ENCODE measurements at places on chromosomes 4 and X.

GRCh38 chr4:80144676-80145470, 52.4 kb upstream of the PRDM8 start:
- no peak for DNase-seq

GRCh38 chr4:88033309-88033708, 25.9 kb downstream of the PKD2 start:
- DNase-seq: no peak

DNA sequence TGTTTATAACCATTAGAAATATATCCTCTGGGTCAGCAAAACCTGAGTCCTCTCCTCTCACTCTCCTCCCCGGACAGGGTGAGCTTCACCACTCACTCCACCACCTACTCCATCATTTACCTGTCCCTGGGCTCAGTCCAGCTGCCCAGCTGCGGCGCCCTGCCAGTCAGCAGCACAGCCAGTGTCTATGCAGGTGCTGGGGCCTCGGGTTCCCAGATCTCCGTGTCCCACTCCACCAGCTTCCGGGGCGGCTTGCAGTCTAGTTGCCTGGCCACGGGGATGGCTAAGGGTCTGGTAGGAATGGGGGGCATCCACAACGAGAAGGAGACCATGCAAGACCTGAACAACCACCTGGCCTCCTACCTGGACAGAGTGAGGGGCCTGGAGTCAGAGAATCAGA, 662.2 kb upstream of the ACTRT1 start:
- DNase-seq: no peak

DNA sequence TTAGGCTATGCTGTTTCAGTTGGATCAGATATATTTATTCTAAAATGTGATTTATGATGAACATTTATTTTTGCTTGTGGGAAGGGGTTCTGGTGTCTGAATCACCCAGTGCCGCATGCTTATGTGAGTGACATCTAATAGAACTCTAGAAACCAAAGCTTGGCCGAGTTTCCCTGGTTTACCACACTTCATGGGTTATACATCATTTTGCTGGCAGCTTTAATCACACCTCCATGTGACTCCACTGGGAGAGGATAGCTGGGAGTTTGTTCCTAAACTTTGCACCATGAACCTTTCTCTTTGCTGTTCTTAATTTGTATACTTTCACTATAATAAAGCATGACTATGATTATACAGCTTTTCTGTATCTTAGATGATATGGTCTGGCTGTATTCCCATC, 382.9 kb downstream of the INPP4B start:
- no peak for DNase-seq

DNA sequence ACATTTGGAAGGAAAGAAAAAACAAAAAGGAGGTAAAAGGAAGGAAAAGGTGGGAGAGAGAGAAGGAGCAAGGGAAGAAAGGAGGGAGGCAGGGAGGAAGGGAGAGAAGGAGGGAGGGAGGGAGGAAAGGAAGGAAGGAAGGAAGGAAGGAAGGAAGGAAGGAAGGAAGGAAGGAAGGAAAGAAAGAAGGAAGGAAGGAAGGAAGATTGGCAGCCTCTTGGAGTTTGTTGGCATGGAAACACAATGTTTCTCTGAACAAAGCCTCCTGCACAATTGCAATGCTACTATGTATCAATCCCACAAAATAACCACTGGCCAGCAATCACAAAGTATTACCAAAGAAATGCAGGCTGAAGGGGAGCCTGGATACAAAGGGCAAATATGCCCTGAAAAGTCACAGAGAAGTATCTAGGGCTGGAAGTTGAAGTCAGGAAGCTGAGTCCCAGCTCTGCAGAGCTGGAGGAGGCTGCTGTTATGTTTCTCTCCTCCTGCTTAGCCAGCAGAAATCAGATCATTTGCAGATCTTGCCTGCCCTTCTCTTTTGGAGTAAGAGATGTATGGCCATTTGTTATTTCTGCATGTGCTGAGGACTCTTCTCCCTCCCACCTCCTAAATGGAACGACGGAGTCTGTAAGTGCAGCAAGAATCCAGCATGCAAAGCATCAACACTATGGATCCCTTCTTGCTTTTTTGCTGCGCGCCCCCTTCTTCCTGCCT, 195.9 kb upstream of the LDB2 start:
- DNase-seq: no peak

GRCh38 chrX:120000490-120001246, 57.1 kb upstream of the NKAP start:
- no peak for DNase-seq

DNA sequence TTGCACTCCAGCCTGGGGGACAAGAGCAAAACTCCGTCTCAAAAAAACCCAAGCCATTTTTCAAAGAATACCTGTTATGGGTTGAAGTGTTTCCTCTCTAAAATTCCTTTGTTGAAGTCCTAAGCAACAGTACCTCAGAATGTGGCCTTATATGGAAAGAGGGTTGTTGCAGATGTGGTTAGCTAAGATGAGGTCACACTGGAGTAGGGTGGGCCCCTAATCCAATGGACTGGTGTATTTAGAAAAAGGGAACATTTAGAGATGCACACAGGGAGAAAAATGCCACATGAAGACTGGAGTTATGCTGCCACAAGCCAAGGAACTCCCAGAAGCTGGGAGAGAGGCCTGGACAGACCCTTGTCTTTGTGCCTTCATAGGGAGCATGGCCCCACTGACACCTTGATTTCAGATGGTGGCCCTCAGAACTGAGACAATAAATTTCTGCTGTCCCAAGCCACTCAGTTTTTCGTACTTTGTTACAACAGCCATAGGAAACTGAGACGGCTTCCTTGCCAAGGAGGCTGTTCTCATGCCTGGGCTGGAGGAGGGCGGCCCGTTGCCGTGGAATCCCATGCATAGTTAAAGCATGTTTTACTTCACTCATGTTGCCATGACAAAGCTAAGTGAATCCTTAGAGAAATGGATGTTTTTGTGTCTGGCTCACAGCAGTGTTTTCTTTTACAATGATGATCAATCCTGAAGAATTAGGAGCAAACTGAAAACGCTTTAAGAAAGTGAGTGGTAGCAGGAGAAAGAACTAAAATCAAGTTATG, 16.5 kb downstream of the TRAPPC2 start:
- no peak for DNase-seq

DNA sequence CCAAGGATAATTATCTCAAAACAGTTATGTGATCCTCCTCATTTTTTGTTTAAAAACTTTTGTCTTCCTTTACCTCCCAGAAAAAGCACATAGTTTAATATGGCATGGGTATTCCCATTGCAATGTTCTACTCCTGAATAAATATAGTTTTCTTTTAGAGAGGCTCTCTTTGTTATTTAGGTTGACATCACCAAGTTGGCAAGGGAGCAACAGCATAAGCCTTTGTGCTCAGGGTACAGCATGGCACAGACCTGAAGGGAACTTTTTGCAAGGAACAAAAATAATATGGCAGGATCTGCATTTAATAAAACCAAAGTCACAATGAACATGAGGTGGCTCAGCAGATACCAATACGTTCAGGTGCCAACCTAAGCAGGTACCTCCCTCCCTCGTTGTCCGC, 47.1 kb upstream of the NPY2R start:
- DNase-seq: no peak

DNA sequence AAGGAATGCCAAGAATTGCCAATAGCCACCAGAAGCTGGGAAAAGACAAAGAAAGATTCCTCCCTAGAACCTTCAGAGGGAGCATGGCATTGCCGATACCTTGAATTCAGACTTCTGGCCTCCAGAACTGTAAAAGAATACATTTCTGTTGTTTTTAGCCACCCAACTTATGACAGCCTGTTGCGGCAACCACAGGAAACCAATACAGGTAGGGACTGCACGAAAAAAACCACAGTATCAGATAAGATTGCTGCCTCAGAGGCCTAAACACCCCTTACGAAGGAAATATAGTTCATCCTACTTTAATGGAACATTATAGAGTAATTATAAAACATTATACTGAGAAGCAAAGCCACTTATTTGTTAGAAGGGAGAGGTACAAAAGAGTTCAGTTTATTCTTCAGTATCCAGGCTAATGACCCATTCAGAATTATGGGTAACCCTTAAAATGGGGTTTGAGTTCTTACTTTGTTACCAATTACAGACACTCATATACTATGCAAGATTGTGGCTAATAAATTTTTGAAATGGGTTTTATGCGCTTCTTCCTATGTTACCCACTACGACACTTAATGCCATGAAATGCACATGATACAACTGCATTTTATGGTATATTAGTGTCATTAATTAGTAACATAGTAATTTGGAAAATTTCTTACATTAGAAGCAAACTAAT, 37.4 kb upstream of the SMIM10L2A start:
- DNase-seq: no peak

DNA sequence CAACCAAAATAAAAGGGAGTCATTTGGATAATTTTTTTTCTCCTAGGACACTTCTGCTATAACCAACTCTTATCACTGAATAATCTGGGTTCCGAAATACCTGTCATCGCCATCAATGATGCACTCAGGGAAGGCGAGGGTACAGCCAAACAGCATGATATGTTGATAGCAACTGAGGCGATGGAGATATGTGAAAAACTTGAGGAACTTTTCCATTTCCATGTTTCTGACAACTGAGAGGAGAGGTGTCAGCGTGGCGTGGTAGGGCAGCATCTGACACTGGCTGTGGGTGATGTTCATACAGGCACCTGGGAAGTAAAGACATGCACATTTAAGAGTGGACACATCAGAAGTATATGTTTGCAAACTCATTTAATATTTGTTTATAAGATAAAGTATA, 74.6 kb downstream of the CORIN start:
- DNase-seq: no peak

DNA sequence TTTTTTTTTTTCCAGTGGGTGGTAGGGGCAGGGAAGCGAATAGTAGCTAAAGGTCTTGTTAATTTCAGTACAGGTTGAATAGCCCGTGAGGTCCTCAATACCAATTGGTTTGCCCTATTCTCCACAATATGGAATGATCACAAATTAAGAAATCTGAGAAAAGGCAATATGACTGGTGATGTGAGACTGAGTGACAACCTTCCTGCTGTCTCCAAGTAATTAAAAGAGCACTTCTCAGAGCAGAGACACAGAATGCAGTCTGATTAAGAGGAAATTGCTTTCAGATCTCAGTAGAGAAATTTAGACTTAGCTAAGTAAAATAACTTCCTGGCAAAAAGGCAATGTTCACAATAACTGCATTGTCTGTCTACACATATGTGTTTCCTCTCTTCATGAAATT, 23.0 kb downstream of the GPR174 start:
- no peak for DNase-seq

DNA sequence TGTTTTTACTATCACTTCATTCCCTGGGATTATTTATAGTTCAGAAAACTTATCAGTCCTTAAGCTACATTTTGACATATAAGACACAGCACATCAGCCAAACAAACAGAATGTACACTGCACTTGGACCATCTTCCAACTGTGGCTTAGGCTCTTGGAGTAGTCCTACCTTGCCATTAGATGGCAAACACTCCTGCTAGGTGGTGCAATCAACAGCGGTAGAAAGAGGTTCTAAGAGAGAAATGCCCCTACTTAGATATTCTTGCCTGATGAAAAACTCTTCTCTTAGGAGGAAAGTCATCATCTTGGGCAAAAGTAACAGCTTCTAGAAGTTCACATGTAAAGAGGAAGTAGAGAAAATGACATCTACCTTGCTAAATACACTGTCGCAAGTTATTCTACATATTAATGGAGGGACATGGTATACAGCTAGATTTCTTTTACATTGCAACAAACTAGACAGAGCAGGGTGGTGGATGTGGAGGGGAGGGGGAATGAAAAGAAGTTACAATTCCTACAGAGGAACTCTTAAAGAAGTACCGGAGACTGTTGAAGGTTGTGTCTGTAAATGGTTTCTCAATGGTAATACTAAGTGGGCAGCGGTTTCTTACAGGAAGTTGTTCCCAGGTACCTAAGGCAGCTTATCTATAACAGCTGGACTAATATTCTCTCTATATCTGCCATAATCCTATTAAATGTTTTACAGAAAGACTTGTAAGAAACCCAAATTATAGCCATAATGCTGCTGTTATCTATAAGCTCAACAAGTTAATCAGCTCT, 8.1 kb upstream of the STPG2 start:
- no peak for DNase-seq

DNA sequence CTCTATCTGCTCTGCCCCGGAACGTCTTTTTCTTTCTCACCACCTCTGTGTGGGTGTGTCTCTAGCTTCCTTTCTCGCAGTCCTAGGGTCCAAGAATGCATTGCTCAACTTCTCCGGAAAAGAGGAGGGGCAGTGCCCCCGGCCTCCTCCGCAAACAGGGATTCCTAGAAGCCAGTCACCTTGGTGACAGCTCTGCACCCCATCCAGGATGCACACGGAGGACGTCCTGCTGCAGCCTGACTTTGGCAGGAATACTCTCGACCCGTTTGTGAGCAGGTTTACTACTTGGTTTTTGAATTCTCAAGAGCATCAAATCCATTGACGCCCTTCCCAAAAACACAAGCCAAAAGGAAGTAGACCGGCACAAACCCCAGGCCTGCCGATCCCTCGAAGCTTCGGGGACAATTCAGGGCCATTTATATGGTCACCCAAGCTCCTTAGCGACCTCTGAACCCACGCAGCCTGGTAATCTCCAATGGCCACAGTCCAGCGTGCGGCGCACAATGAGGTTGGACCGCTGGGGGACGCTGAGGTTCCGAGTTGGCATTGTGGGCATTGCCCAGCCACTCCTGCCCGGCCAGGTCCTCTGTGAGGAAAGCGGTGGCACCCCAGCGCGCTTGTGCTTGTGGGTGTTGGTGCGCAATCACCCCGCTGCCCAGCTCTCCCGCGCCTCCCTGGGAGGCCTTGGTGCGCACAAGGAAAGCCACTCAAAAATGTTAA, 9.8 kb downstream of the NKX3-2 start:
- no peak for DNase-seq

DNA sequence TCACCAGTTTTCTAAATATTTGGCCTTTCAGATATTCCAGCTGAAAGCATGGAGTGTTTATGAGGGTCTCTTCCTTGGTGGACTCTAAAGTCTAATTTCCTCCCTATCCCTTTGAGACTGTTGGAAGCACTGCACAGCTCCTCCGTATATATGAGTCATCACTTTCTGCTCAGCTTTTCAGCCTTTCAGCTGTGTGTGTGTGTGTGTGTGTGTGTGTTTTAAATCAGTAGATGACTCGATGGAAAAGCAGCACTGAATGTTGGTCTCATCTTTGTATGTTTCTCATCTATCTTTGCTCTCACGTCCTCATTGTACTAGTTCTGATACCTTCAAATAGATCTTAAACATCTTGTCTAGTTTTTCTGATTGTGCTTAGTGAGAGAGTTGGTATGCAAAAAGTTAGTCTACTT, 81.6 kb downstream of the ZFX start:
- no peak for DNase-seq

- no peak for DNase-seq
Observed at GRCh38 chr4:76702440-76703122, 195.4 kb downstream of the SOWAHB start.

Measured in activated CD8-positive, alpha-beta memory T cell treated with anti-CD3 and anti-CD28 coated beads for 48 hours (primary cell).